ENCODE measurements at places on chromosomes 7 and 10.

GRCh38 chr10:22174442-22174841, 43.4 kb downstream of the EBLN1 start:
- no peak for DNase-seq

DNA sequence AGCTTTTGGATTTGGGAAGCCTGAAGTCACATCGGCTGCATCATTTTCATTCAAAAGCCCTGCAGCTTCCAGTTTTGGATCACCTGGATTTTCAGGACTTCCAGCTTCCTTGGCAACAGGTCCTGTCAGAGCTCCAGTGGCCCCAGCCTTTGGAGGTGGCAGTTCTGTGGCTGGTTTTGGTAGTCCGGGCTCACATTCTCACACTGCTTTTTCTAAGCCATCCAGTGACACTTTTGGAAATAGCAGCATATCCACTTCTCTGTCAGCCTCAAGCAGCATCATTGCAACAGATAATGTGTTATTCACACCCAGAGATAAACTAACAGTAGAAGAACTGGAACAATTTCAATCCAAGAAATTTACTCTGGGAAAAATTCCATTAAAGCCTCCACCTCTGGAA, 18.5 kb downstream of the NUP42 start:
- no peak for DNase-seq

DNA sequence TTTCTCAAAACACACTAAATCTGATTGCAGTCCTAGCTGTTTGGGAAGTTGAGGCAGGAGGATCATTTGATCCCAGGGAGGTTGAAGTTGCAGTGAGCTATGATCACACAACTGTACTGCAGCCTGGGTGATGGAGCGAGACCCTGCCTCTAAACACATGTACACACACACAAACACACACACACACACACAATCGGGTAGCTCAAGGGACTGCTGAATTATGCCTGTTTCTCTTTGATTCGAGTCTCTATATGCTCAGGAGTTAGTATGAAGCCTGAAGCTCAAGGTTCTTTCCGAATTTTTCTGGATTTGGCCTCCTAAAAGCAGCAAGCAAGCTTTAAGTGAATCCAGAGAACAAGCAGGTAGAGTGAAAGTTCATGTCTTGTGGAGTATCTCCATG, 22.5 kb downstream of the PRTFDC1 start:
- DNase-seq, result no peak

DNA sequence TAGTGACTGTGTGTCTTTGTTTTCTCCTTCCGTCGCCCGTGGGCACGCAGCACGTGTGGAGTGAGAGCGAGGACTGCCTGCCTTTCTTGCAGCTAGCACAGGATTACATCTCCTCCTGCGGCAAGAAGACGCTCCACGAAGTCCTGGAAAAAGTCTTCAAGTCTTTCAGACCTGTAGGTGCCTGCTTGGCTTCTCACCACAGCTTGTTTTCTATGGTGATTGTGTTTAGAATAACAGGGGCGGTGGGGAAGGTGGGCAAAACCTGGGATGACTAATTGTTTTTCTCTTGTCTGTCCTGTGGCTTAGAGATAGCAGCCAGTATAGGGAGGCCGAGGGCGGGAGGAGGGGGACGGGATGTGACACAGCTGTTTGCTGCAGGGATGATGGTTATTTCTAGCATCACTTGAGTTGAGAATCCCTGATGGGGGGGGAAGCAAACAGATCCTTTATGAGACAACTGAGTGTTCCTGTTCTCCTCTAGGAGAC, 11.4 kb downstream of the MTURN start:
- no peak for DNase-seq

DNA sequence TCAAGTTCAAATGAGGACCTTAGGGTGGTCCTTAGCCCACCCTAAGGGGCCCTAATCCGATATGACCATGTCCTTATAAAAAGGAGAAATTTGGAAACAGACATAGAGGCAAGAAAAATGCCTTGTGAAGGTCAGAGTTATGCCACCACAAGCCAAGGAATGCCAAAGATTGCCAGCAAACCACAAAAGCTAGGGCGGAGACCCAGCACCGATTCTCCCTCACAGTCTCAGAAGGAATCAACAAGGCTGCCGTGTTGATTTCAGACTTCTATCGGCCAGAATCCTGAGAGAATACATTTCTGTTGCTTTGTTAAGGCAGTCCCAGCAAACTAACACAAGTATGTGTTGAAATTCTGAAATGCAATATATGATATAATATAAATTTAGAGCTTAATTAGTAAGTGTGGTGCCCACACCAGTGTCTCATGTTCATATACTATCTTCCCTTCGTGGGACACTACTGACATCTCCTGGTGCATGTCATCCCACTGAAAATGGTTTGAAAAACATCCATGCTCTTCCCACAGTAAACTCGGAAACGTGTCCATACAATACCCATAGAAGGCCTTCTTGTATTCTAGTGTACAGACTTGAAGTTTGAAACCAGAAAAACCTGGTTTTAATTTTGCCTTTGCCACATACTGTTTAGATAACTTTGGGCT, 349.0 kb downstream of the TNS3 start:
- no peak for DNase-seq

DNA sequence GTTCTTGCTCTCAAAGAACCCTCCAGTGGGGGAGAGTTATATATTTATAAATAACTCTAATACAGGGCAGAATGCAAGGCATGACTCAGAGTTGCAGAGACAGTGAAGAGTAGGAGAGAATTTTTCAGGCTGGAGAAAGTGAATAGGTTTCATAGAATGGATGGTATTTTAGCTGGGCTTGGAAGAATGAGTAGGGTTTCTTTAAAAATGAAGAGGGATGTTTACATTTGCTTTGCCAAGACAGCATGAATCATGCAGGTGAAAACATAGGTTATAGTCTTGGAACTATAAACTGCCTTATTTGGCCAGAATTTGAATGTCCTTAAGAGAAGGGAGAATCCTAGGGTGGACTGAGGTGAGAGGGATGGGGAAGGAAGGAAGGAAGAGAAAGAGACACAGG, 124.8 kb downstream of the CPED1 start:
- no peak for DNase-seq

DNA sequence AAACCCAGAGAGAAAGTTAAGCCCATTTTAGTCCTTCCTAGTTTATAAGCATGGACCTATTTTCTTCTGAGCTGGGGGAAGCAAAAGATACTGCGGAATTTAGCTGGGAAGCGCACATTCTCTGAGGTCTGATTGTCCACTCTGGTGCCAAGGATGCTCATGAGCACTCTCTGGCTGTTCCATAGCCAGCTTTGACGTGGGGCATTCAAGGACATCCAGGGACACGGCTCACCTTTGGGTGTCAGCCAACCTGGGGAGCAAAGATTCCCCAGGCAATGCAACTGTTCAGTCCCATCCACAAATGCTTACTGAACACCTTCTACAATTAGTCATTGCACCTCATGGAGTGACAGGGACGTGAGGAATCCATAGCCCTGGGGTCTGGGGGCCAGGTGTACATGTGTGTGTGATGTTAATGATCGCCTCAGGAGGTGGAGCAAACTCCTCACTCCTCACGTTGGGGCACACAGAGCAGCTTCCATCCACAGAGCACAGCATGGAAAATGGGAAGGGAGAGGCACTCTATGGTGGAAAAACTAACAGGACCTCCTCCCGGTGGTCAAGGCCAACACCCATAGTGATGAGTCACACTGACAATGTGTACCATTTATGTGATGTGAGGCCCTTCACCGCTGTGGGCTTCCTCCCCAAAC, 67.5 kb upstream of the IGFBP3 start:
- DNase-seq, result no peak

DNA sequence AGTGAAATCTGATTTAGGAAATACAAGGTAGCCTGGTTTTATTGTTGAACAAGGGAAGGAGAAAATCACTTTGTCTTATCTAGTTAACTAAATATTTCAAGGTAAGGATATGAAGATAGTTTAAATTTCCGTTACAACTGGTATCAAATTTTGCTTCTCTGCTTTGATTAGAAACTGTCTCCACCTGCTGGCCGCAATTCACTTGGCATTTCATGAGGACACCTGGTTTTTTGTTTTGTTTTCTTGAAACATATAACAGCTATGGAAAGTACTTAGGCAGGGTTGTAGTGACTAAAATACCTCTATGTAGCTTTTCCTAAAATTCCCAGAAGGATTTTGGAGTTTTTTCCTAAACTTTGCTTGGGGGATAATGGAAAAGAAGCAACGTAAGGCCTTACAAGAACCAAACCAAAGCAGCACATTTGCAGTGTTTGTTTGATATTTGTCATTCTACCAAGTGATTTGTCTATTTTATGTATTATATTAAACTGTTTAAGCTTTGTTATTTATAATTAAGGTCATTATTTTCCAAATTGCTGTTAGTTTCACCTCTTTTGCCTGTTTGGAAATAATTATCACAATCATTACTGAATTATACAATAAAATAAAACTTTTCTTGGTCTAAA, 73.6 kb downstream of the AHCYL2 start:
- DNase-seq, result peak; percentile 49

GRCh38 chr7:82685214-82685613, 241.6 kb upstream of the CACNA2D1 start:
- no peak for DNase-seq

- DNase-seq, result no peak
Measured at GRCh38 chr10:82660205-82660604, 785.2 kb downstream of the NRG3 start.

- peak; percentile 73 for DNase-seq
Measured at GRCh38 chr10:42975558-42976340, 101.1 kb upstream of the RET start.

- no peak for DNase-seq
Measured at GRCh38 chr7:122438006-122438405, 133.5 kb upstream of the FEZF1 start.

DNA sequence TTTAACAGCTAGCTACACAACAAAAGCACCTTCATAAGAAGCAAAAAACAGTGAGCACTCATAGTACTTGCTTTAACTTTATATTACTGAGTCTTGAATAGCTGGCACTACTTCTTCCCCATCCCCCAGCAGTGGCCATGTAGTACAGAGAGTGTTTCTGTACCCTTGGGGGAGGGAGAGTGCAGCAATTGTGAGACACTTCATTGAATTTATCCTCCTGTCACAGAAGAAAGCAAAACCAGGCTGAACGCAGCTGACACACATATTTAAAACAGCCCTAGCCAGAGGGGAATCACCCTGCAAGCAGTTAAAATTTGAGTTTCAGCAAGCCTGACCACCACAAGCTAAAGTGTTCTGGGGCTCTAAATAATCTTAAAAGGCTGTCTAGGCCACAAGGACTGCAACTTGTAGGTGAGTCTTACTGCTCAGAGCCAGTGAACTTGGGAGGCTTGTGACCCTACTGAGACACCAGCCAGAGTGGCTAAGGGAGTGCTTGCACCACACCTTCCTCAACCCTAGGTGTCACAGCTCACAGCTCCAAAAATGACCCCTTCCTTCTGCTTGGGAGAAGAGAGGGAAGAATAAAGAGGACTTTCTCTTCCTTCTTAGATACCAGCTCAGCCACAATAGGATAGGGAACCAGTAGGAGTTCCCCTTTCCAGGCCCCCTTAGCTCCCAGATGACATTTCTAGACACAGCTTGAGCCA, 97.7 kb upstream of the MEOX2 start:
- no peak for DNase-seq

DNA sequence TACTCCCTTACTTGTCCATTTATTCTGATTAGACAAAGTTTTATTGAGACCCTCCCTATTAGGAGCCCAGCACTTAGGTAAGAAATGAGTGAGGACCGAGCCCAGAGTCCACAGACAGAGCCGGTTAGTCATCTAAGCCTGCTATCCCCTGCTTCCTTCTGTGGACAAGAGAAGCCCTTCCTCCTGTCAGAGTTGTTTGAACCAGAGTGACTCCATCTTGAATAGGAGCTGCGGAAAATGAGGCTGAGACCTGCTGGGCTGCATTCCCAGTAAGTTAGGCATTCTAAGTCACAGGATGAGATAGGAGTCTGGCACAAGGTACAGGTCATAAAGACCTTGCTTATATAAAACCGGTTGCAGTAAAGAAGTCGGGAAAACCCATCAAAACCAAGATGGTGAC, 109.1 kb downstream of the CPXM2 start:
- no peak for DNase-seq

GRCh38 chr7:126774077-126774476, 478.7 kb downstream of the GRM8 start:
- no peak for DNase-seq

- no peak for DNase-seq
Measured at GRCh38 chr7:121385800-121386179, 10.3 kb downstream of the FAM3C start.

DNA sequence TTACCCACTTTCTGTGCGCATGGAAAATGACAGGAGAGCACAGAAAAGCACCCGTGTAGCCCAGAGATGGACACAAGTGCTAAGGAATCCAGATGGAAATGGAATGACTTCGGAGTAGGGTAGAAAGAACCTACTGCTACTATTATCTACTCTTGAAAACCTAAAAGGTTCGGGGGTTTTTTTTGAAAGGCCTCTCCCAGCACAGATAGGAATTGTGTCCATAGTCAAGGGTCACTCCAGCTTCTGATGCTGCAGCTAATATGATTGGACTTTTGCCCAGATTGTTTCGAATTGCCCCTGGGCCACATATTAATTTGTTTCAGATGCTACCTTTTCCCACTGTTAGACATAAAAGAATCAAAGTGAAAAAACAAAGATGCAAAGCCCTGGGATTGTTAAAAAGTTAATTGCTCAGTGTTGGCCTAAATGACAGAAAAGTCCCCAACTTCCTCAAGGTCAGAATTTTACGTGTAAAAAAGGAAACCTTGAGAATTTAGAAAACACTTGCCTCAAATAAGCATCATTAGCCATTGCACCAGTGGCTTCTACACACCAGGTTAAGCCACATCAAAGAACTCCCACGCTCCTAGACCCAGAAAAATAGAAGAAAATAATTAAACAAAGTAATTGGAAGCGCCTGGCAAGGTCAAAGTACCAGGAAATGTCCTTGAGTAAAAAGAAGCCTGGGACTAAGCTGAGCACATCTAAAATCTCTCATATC, 40.8 kb upstream of the INSIG1 start:
- DNase-seq, result no peak

- no peak for DNase-seq
Measured at GRCh38 chr7:7830122-7830878, 111.9 kb upstream of the RPA3 start.

DNA sequence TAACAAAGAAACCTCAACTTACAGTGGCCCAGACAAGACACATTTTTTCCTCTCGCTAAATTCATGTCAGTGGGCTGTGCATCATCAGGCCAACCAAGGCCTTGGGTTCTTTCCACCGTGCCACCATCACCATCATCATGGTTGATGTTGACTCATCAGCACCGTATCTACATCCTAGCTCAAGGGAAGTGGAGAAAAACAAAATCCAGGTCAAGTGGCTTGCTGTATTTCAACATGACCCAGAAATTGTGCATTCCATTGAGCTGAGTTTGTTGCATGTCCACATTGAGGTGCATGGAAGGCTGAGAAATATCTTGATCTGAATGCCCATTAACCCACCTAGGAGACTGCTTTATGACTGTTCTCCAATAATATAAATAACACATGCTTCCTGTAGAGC, 312.4 kb upstream of the CDC14C start:
- no peak for DNase-seq

GRCh38 chr7:133754708-133755107, 372.4 kb upstream of the LRGUK start:
- DNase-seq, result no peak

GRCh38 chr7:114949231-114949630, 27.3 kb downstream of the MDFIC start:
- no peak for DNase-seq
